ENCODE measurements at places on chromosomes 12 and 14. TPM values are rescaled to one million over a fixed set of nuclear protein-coding genes. Genes with fewer than 3 reads are reported as not detected.

SIX6 gene
- not detected for total RNA-seq

VRTN gene
- not detected for total RNA-seq

ABHD12B gene
- not detected for total RNA-seq

ASCL1 gene
- total RNA-seq, result not detected

KRT73 gene
- not detected for total RNA-seq

UNC79 gene
- total RNA-seq, result 0.34 TPM

LYSET gene
- 24.5 TPM for total RNA-seq

FOXM1 gene
- not detected for total RNA-seq

MYG1 gene
- total RNA-seq, result 35.5 TPM

SEL1L gene
- total RNA-seq, result 89.2 TPM

PIP4K2C gene
- total RNA-seq, result 12.3 TPM

FAM186B gene
- 0.66 TPM for total RNA-seq

AVPR1A gene
- 37.2 TPM for total RNA-seq

PLCZ1 gene
- total RNA-seq, result not detected

GLT1D1 gene
- total RNA-seq, result 0.22 TPM

TCL1B gene
- not detected for total RNA-seq

SLC25A47 gene
- total RNA-seq, result not detected

OR4K15 gene
- total RNA-seq, result not detected

HOXC9 gene
- 14.2 TPM for total RNA-seq

RBP5 gene
- not detected for total RNA-seq

APOLD1 gene
- total RNA-seq, result 261 TPM

TMX1 gene
- total RNA-seq, result 40.7 TPM

STAB2 gene
- total RNA-seq, result under 0.01 TPM

KRT83 gene
- not detected for total RNA-seq

SPATS2 gene
- 19.5 TPM for total RNA-seq

LRP1-AS gene
- total RNA-seq, result not detected

NAA30 gene
- total RNA-seq, result 19.7 TPM

GYS2 gene
- 7.3 TPM for total RNA-seq

ADAM20 gene
- total RNA-seq, result 2.4 TPM

AKAP6 gene
- 1.5 TPM for total RNA-seq

KDM5A gene
- 80.6 TPM for total RNA-seq

TAS2R9 gene
- not detected for total RNA-seq

LRFN5 gene
- 1.1 TPM for total RNA-seq

SMCO2 gene
- total RNA-seq, result 0.34 TPM

ACOT6 gene
- total RNA-seq, result not detected

CCNB1IP1 gene
- 29.8 TPM for total RNA-seq

MAP3K9 gene
- under 0.01 TPM for total RNA-seq

Data from subcutaneous adipose tissue (tissue), 4 donors.